CD4-positive, alpha-beta T cell treated with Interleukin-4 for 4 hours (primary cell): ENCODE measurements at places on chromosomes 6 and 20.

- no peak for DNase-seq
Measured at GRCh38 chr6:161833099-161833860, 559.4 kb upstream of the AGPAT4 start.

DNA sequence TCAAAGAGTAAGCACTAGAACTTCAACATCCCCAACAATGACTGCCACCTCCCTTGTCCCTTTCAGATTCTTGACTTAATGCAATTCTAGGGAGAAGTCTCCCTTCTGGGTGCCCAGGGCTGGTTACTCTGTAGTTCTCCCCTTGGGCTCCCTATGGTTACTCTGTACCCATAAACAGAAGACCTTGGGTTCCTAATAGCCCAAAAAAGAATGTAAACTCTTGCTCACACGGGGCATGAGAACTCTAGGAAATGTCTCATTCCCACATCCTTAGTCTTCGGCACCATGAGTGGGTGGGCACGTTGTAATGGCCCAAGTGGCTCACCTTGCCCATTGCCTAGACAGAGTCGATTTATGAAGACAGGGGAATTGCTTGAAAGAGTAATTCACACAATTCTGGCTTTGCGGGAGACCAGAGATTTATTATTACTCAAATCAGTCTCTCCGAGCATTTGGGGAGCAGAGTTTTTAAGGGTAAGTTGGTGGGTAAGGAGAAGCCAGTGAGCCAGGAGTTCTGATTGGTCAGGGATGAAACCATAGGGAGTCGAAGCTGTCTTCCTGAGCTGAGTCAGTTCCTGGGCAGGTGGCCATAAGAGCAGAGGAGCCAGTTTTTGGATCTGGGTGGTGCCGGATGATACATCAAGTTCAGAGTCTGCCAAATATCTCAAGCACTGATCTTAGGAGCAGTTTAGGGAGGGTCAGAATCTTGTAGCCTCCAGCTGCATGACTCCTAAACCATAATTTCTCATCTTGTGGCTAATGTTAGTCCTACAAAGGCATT is 61.2 kb upstream of the SIRPG start:
- DNase-seq: no peak

- DNase-seq: peak; percentile 4
Measured at GRCh38 chr20:23456873-23457272, 4.2 kb upstream of the CST11 start.

- DNase-seq: no peak
Measured at GRCh38 chr6:107636486-107636885, 146.6 kb downstream of the SOBP start.

DNA sequence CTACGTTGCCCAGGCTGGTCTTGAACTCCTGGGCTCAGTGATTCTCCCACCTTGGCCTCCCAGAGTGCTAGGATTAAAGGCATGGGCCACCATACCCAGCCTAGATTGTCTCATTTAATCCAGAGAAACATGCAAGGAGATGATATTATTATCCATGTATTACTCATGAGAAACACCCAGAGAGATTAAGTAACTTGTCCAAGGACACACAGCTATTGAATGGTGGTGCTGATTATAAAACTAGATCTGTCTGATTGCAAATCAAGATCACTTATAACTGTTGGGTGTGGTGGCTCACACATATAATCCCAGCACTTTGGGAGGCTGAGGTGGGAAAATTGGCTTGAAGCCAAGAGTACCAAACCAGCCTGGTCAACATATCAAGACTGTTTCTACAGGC is 94.4 kb upstream of the ZNF217 start:
- no peak for DNase-seq

- DNase-seq: no peak
Measured at GRCh38 chr6:19415605-19416326, 421.4 kb upstream of the ID4 start.

DNA sequence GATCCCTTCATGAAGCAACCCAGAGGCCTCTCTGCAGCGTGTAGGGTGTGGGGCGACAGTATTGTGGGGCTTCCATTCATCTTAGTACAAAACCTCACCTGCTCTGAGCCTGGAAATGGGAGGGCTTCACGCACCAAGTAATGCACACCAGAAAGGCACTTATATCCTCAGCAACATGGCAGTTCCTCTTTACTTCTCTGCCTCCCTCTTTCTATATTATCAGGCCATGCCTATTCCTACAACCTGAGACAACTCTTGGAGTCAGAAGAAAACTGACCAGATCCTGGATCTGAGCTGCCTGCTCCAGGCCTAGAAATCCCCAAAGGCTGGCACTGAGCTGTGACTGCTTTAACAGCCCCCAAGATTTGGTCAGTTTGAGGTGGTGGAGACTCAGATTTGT is 7.6 kb upstream of the ZNF76 start:
- DNase-seq: no peak

DNA sequence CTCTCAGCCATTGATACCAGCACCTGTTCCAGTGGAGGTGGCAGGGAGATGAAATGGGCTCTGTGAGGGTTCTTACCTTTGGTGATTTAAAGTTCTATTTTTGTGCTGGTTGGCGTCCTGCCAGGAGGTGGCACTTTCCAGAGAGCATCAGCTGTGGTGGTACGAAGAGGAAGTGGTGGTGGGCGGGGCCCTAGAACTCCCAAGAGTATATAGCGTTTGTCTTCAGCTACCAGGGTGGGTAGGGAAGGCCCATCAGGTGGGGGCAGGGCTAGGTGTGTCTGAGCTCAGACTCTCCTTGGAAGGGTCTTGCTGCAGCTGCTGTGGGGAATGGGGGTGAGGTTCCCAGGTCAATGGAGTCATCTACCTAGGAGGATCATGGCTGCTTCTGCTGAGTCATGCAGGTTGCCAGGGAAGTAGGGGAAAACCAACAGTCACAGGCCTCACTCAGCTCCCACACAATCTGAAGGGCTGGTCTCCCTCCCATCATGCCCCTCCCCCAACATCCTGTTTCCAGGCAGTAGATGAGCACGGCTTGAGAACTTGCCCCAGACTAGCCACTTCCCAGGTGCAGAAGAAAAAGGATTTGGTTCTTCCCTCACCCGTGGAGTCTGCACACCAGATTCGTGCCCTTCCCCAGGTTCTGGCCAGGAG is 46.6 kb downstream of the MOXD1 start:
- peak; percentile 19 for DNase-seq

GRCh38 chr6:20791944-20792343 is 257.7 kb downstream of the CDKAL1 start:
- no peak for DNase-seq

DNA sequence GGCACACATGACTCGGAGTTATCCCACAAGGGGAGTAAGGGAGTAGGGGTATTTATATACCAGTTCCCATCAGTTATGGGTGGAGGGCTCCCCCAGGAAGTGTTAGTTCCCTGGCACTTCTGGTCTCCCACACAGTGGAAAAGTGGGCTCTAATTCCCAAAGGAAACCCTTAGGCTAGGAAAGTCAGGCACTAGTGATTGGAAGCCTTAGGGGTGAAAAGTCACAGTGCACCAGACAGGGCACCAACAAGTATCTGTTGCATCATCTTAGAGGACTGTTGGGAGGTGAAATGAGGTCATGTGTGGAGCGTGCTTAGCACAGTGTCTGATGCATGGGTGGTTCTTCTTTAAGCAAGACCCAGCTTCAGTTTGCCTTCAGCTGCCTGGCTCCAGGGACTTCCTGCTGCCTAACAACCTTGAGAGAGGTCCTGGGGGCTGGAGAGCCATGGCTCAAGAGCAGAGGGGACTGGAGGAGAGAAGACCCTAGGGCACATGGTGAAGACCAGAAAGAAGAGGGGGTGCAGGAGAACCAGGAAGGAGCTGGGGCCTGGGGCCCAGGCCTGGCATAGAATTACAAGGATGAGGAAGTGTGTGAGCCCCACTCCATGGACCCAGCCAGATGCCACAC is 7.5 kb upstream of the FOXP4 start:
- no peak for DNase-seq

- DNase-seq: no peak
Measured at GRCh38 chr6:1479095-1479494, 89.7 kb downstream of the FOXF2 start.
